T-cell (primary cell): ENCODE measurements at places on chromosomes 2 and 18.

- no peak for DNase-seq
Measured at GRCh38 chr2:85523062-85523902, 15.7 kb upstream of the MAT2A start.

DNA sequence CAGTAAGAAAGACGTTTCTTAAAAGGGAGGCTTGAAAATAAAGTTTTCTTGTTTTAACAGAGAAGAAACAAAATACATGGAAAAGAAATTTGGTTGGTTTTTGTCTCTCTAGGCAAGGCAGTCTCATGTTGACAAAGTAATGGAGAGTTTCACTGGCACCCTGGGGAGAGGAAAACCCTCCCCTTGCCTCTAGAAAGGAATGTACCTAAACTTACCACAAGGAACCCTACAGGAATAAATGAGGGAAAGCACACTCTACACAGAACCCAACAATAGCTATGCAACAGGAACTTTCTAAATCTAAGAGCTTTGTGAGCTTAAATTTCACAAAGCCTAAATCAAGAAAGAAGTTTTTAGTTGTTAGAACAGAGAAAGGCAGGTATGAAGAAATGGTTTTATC lies 37.0 kb downstream of the FIGN start:
- no peak for DNase-seq

GRCh38 chr2:2834516-2835254 lies 503.6 kb upstream of the MYT1L start:
- no peak for DNase-seq

DNA sequence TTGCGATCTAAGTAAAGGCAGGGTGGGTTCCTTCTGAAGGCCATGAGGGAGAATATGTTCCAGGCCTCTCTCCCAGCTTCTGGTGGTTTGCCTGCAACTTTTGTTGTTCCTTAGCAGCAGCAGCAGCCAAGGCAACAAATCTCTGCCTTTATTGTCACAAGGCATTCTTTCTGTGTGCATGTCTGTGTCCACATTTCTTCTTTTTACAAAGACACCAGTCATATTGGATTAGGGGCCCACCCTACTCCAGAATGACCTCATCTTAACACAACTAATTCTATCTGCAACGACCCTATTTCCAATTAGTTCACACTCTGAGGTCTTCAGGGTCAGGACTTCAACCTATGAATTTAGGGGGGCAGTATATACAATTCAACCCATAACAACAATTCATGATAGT lies 587.5 kb downstream of the XIRP2 start:
- no peak for DNase-seq

DNA sequence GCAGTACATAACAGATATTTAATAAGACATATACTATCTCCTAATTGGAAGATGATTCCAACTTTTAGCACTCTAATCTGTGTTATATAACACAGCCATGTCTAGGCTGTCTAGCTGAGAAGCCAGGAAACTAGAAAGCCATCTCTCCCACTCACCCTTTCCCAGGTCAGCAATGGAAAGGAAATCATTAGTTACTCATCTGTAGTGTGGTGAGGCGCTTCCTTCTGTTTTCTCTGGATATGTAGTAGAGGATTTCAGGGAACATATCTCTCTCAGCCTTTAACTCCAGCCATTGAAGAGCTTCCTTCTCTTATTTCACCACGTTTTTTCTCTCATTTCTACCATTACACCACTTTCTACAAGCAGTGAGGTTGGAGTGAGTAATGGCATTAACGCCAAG lies 19.4 kb downstream of the RBBP8 start:
- no peak for DNase-seq

- DNase-seq, result no peak
Measured at GRCh38 chr2:71694501-71695234, 241.3 kb downstream of the DYSF start.
